ENCODE measurements at places on chromosomes 13 and 19.

DNA sequence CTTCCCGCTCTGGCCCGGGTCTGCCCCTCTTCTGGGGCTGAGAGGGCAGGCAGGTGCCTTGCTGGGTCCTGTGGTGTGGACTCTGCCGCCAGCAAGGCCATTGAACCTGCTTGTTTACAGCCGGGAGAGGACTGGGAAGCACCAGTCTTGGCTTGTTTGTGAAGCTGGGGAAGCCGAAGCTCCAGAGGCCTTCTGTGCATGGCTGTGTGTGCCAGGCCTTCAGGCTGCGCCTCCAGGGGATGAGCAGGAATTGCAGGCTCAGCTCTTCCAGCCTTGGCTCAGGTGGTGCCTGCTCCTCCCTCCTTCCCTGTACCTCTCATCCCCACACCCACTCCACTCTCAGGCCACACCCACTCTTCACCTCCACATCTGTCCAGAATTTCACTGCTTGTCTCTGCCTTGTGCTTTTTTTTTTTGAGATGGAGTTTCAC, 17.5 kb downstream of the NDUFB7 start:
- no peak for DNase-seq

- DNase-seq = no peak
Measured at GRCh38 chr19:5395556-5395955, 54.9 kb upstream of the PTPRS start.

DNA sequence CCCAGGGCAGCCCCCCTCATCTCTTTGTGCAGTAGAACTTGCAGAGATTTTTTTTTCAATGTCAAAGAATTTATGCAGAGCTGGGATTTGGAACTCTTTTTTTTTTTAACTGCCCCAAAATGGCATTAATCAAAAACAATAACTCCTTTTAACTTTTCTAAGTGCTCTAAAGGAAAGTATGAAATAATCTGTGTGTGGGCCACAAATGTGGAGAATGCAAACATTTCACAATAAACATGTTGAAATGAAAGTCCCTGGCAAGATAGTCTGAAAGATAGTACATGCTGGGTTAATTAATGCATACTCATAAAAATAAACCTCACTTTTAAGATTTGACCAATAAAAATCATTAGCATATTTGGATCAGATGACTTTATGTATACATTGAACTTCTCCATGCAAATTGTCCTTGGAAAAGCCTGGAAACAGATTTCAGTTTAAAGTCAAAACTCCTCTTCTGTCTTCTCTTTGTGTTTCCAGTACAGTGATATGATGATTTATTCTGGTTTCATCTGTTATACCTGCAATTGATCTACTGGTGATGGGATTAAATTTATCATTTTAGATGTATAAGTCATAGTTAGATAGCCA, 30.5 kb upstream of the ZNF536 start:
- no peak for DNase-seq

- DNase-seq = no peak
Measured at GRCh38 chr13:107743100-107743499, 472.2 kb downstream of the LIG4 start.

GRCh38 chr19:42311657-42312056, 1.5 kb upstream of the TMEM145 start:
- no peak for DNase-seq

DNA sequence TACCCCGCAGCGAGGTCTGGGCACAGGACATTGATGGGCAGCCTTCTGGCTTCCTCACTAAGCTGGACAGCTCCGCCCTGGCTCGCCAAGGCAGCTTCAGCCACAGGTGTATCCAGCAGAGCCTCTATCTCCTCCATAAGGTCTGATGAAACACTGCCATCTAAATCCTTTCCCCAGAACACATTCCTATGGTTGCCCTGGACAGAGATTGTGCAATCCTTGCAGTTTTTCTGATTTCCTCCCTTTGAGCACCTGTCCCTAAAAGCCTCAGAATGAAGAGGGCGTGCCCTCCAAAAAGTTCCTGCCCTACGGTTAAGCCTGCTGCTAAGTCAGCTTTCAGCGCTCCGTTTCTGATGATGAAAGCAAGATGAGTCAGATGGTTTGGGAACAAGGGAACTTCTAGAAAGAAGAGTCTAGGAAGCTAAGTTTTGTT, 21.0 kb downstream of the CLEC4M start:
- DNase-seq = no peak

DNA sequence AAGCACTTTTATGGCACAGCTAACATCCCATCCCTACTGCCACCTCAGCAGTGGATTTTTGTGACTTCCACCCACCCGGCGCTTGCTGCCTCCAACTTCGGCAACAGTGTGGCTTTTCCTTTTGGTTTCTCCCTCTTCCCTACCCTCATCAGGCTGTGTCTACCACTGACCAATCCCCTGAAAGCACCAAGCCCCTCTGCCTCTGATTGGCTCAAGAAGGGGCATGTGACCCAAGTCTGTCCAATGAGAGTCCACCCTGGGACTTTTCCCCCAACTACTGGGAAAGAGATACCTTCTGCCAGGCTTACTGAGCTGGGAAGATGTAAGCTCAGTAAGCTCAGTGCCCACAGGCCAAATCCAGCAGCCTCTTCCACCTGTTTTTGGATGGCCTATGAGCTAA, 5.8 kb downstream of the SMIM7 start:
- no peak for DNase-seq

GRCh38 chr13:80923907-80924306, 583.0 kb upstream of the SPRY2 start:
- DNase-seq = no peak

GRCh38 chr19:6739883-6740588, 556 bp downstream of the TRIP10 start:
- DNase-seq = no peak

DNA sequence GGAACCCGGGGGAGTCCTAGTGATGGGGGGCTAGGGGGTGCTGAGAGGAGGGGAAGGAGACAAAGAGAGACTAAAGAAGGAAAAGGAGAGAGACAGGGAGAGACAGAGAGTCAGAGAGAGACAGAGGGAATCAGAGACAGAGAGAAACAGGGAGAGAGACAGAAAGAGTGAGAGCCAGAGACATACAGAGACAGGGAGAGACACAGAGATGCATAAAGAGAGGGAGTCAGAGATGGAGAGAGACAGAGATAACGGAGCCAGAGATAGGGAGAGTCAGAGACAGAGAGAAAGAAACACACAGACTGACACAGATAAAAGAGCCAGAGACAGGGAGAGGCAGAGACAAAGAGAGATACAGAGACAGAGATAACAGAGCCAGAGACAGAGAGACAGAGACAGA, 1.5 kb upstream of the TNFSF9 start:
- DNase-seq = no peak

GRCh38 chr13:74586847-74587246, 452.6 kb upstream of the KLF12 start:
- DNase-seq = no peak

DNA sequence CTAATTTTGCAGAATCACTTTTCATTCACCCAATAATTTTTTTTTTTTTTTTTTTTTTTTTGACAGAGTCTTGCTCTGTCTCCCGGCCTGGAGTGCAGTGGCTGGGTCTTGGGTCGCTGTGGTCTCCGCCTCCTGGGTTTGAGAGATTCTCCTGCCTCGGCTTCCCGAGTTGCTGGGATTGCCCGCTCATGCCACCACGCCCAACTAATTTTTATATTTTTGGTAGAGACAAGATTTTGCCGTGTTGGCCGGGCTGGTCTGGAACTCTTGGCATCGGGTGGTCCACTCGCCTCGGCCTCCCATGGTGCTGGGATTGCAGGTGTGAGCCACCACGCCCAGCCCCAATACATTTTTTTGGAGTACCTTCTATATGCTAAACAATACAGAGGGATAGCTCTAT, 1120.0 kb upstream of the ATXN8OS start:
- no peak for DNase-seq

- no peak for DNase-seq
Measured at GRCh38 chr13:33033051-33033812, 17.0 kb downstream of the KL start.

DNA sequence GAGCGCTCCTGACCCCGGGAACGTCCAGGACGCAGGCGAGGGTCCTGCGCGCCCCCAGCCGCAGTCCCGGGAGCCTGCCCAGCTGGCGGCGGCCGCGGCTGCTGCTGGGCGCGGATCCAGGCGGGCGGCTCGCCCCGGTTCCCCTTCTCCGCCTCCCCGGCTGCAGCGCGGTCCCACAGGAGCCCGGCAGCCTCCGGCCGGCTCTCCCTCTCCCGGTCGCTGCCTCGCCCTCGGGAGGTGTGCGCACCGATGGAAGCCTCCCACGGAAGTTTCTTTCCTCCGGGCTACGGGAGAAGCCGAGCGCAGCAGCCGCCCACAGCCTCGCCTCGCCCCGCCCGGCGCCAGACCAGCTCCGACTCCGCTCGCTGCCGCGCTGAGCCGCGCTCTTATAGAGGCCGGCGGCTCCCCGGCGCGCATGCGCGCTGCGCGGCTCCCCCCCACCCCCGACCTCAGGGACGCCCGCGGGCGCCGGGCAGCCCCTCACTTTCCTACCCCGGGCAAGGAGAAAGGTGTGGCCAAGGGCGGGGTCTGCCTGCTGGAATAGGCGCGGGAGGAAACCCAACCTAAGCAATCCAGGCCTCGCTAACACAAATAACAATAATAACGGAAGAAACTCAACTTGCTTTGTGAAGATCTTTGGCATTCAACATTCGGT, at the start of gene SHISA2:
Gene SHISA2 (minus strand): TSS at position 360 of the 655 bp plus-strand sequence. CDS start 1,041 bp downstream, outside the sequence.
- DNase-seq = no peak

GRCh38 chr19:33444562-33445441, 71.3 kb downstream of the CEBPG start:
- DNase-seq = no peak

GRCh38 chr19:45848922-45849321, 14.0 kb downstream of the SYMPK start:
- DNase-seq = no peak

DNA sequence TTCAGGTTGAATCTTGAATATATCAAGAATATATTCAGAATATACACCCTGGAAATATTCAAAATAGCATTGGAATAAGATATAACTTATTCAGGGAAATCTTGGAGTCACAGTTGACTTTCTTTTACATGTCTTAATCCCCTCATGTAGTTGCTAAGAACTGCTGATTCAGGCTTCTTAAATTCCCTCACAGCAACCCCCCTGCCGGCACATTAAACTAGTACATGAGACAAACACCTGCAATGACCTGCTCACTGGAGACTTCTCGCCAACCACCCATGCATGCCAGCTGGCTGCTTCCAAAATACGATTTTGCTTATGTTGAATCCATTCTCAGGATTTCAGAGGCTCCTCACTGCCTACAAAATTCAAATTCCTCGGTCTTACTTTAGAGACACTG, 997.1 kb downstream of the EFNB2 start:
- no peak for DNase-seq

GRCh38 chr13:31191748-31192147, 8.0 kb upstream of the B3GLCT start:
- no peak for DNase-seq

DNA sequence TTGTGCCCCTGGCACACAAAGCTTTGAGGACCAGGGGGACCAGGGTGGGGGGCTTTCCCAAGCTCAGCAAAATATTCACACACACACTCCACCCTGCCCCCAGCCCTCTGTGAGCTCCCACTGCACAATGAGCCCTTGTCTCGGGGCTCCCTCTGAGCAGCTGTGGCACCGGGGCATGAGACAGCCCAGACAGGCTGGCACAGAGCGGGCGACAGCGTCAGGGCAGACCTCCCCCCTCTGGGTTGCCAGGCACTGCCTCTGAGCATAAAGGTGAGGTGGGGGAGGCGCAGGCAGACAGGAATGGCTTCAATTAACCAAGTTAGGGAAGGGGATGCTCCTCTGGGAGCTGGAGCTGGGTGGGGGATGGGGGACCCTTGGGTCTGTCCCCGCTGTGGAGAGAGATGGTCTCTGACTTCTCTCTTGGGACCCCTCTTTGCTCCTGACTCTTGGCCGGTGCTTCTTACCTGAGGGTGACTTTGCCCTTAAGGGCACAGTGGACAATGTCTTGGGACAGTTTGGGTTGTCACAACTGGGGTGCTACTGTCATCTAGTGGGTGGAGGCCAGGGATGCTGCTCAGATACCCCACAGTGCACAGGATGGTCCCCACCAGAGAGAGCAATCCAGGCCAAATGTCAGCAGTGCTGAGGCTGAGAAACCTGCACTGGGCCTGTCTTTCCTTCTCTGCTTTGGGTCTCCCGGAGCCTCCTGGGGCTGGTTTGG, 30.3 kb downstream of the LYL1 start:
- DNase-seq = no peak

DNA sequence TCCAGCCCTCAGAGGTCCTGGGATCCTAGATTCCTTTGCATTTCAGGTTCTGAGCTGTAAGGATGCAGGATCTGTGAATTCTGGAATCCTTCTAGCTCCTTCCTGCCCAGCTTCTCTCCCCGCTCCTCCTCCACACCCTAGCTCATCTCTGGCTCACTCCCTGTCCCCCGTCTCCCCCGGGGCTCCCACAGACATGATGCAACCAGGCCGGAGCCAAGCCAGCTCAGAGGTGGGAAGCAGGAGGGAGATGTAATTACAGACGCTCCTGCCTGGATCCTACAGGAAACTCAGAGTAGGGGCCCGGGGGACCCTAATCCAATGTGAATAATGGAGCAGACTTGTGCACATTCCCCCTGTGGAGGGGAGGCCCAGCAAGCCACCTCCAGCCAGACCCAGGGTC, 4.5 kb downstream of the GNG8 start:
- no peak for DNase-seq

GRCh38 chr13:92994056-92994455, 232.6 kb upstream of the GPC6 start:
- no peak for DNase-seq

DNA sequence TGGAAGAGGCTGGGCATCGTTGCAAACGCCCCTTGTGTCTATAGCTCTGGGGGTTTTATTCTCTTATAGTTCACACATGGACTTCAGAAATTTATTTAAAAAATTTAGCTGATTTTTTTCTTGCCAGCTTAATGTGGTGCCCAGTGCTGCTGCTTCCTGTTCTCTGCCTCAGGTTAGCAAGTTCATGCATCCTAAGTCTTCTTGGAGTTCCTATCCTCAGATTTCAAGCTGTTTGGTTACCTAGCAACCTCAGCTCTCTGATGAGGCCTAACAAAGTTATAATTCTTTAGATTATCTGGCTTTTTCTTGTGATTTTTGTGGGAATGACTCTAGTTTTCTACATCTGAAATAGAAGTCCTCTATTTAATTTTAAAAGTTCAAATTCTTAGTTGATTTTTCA, 250.9 kb downstream of the MAB21L1 start:
- no peak for DNase-seq

DNA sequence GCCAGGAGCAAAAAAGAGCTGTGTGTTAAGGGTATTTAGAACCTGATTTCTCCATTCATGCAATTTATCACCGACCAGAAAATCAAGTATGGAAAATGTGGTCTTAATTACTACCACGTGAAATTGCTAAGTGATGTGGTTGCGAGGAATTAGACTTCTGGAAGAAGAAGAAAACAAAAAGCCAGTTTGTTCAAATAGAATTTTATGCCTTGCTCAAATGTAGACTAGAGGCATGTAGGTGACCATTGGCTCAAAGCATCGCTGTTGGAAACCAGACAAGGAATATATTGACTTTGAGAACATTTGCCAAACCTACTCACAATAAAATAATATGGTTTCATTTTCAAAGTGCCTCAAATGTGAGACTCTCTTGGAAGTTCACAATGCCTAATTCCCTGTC, 57.3 kb upstream of the LRCH1 start:
- DNase-seq = no peak
